ENCODE measurements at places on chromosomes 16 and 17. TPM values are rescaled to one million over a fixed set of nuclear protein-coding genes. Genes with fewer than 3 reads are reported as not detected.
A peak's percentile ranks its signal among the peaks of the same experiment; 100 is the strongest.

LGALS9 gene
- 148 TPM for total RNA-seq

GRCh38 chr16:2905988-2906387, 5.7 kb upstream of the FLYWCH1 start:
- no peaks in the 10 kb centered on the region for H3K27me3 ChIP-seq
- H3K4me3 ChIP-seq, result no peak overlapping the region
- H3K36me3 ChIP-seq, result no peaks in the 10 kb centered on the region
- peak overlapping the region; percentile 51 for H3K27ac ChIP-seq
- no peaks in the 10 kb centered on the region for H3K4me1 ChIP-seq
- no peak for DNase-seq

CDT1 gene
- total RNA-seq, result 5.8 TPM

- no peak overlapping the region for H3K27ac ChIP-seq
- H3K4me3 ChIP-seq, result no peak overlapping the region
- H3K4me1 ChIP-seq, result no peaks in the 10 kb centered on the region
- peaks cover 5% of the 10 kb centered on the region for H3K36me3 ChIP-seq
Observed at GRCh38 chr17:78010759-78011158, 52.3 kb downstream of the TNRC6C start.

ADAM11 gene
- 0.09 TPM for total RNA-seq

DNA sequence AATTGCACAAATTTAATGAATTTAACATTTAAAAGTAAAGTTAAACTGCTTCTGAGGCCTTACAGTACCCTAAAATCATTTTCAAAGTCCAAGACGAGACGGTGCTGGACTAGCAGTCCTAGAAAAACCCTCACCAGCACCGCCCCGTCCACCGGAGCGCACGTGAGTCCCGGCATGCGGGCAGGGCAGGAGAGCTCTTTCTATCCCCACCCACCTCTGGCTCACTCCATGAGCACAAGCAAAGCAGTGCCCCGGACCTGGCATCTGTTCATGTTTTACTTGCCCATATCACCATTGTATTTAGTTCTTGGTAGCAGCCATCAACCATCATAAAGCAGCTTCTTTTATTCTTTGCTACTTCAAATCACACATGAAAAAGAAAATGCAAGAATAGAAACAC, 41.7 kb downstream of the ANKRD11 start:
- no peak overlapping the region for H3K27ac ChIP-seq
- DNase-seq, result no peak
- H3K4me3 ChIP-seq, result no peak overlapping the region
- no peaks in the 10 kb centered on the region for H3K36me3 ChIP-seq

DNA sequence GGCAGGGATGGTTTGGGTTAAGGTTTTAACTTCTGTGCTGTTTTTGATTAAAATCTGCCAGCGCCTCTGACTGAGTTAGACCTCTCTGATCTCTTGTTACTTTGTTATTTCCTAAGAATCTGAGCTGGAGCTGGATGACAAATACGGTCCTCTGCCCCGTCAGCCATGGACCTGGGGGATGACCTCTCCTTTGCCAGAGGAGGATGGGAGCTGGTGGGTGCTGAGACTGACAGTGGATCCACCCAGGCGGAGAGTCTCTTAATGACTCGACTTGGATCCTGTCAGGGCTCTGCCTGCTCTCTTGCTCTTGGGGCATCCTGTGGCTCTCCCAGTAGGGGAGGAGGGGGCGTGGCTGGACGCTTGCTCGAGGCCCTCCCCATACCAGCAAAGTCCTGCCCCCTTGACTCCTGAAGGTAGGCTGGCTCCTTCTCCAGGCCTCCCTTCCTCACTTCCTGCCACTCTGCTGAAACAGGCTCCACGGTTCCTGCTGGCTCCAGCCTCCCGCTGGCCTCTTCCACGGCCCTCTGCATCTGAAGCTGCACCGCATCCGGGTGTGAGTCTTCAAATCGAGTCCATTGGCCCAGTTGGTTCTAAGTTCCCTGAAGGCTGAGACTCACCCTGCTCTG, 24.8 kb upstream of the MAP3K14 start:
- H3K4me1 ChIP-seq, result peaks cover 11% of the 10 kb centered on the region
- no peak overlapping the region for H3K4me3 ChIP-seq
- H3K27ac ChIP-seq, result peak overlapping the region; percentile 30
- peak; percentile 21 for DNase-seq

KRT9 gene
- not detected for total RNA-seq

IGFALS gene
- 4.4 TPM for total RNA-seq

GRCh38 chr16:27928542-27928941, 135.0 kb downstream of the GSG1L start:
- no peak overlapping the region for H3K27ac ChIP-seq
- H3K36me3 ChIP-seq, result no peaks in the 10 kb centered on the region
- no peak overlapping the region for H3K4me3 ChIP-seq
- H3K27me3 ChIP-seq, result no peaks in the 10 kb centered on the region
- DNase-seq, result no peak

TAC4 gene
- total RNA-seq, result not detected

GRCh38 chr16:6689643-6690042, 643.0 kb upstream of the RBFOX1 start:
- no peak overlapping the region for H3K4me3 ChIP-seq
- no peak overlapping the region for H3K27ac ChIP-seq
- no peaks in the 10 kb centered on the region for H3K27me3 ChIP-seq
- no peaks in the 10 kb centered on the region for H3K4me1 ChIP-seq
- no peak for DNase-seq

GRCh38 chr16:22684574-22685458, 129.1 kb upstream of the HS3ST2 start:
- no peak overlapping the region for H3K27ac ChIP-seq
- no peaks in the 10 kb centered on the region for H3K4me1 ChIP-seq
- no peaks in the 10 kb centered on the region for H3K36me3 ChIP-seq

GRCh38 chr16:84609563-84610177, 8.2 kb downstream of the COTL1 start:
- no peak for DNase-seq
- peaks cover 29% of the 10 kb centered on the region for H3K4me1 ChIP-seq
- no peaks in the 10 kb centered on the region for H3K27me3 ChIP-seq
- H3K27ac ChIP-seq, result no peak overlapping the region

GSG1L2 gene
- total RNA-seq, result not detected

GRCh38 chr16:88408561-88409142, 25.9 kb downstream of the ZNF469 start:
- no peaks in the 10 kb centered on the region for H3K36me3 ChIP-seq
- H3K4me1 ChIP-seq, result no peaks in the 10 kb centered on the region
- DNase-seq, result peak; percentile 76
- no peak overlapping the region for H3K4me3 ChIP-seq
- H3K27me3 ChIP-seq, result no peaks in the 10 kb centered on the region

CPSF4L gene
- total RNA-seq, result not detected

DNA sequence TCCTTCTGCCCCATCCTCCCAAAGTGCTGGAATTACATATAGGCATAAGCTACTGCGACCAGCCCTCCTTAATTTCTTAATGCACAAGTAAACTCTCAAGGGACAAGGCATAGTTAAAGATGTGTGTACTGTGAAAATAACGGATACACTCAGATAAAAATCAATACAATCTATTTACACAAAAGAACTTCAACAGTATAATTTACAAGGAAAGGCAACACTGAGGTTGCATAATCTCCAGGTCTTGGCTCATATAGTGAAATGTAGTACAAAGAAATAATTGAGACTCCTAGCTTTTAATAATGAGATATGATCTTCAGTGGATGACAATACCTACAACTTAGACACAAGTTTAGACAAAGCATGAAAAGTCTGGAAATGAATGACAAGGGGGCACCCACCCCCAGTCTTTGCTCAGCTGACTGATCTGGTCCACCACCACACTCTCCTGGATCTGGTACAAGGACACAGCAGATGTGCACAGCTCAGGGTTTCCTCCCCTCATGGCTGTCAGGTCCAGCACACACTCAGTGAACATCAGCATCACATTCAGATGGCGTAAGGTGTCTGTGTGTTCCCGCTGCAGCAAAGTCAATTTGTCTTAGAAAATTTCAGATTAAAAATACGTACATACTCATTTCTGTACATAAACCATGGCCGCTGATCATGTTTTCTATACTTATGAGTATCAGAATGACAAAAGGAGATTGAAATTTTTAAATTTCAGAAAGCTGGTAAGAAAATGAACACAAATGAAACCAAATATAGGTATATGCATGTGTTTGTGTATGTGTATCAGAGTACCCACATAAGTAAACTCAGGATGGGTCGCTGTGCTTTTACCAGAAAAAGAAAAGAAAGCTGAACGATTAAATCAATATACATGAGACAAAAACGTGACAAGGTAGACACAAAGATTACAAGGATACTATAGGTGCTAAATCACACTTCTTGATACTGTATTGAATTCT, 33.7 kb upstream of the ALDH3A1 start:
- no peak overlapping the region for H3K27ac ChIP-seq
- peaks cover 8% of the 10 kb centered on the region for H3K36me3 ChIP-seq
- no peaks in the 10 kb centered on the region for H3K4me1 ChIP-seq
- H3K4me3 ChIP-seq, result no peak overlapping the region

- no peak overlapping the region for H3K27ac ChIP-seq
- H3K36me3 ChIP-seq, result no peaks in the 10 kb centered on the region
- no peak for DNase-seq
- H3K4me1 ChIP-seq, result no peaks in the 10 kb centered on the region
Observed at GRCh38 chr16:12609937-12610699, 193.6 kb downstream of the CPPED1 start.

ERN1 gene
- total RNA-seq, result 34.2 TPM

DNA sequence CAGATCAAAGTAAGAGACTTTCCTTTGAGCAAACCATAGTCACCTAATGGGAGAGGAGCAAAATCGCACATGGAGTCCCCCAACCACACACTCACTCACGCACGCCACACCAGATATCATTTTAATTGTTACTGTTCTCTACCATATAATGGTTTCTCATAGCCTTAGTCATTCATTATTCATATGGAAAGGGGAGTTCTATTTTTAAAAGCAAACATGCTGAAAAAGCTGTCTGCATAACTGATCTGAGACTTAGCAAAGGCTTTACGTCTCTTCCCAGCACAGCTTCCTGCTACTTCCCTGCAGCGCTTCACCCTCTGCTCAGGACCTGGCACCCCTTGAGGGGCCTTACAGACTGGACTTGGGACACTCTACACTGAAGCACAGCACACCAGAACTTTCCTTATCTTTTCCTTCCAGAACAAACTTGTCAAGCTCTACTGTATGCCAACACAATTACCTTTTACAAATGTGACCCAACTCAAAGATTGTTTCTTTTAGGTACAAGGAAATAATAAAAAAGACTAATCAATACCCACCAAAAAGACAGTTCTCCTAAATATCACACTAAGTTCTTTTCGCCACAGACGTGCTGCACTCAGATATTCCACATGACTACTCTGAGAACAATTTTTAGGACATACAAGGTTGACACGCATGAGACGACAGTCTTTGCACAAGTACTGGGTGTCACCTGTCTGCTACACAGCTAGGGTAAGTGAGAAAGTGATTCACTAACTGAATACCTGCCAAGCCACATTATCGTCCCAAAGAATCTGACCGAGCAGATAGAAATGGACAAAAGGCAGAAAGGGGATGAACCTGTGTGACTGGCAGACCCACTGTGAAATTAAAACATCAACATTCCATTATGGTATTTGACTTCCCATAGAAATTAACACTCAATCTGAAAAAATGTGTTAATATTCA, 21.5 kb downstream of the SRP68 start:
- no peak for DNase-seq
- peaks cover 36% of the 10 kb centered on the region for H3K36me3 ChIP-seq
- peaks cover 7% of the 10 kb centered on the region for H3K4me1 ChIP-seq
- H3K27me3 ChIP-seq, result no peaks in the 10 kb centered on the region
- peak overlapping the region; percentile 89 for H3K27ac ChIP-seq

HYDIN gene
- total RNA-seq, result 43.3 TPM

MT4 gene
- not detected for total RNA-seq

GRCh38 chr17:6065351-6065750, 4.8 kb upstream of the WSCD1 start:
- no peak for DNase-seq
- H3K4me3 ChIP-seq, result no peak overlapping the region
- no peaks in the 10 kb centered on the region for H3K4me1 ChIP-seq
- peaks cover 26% of the 10 kb centered on the region for H3K27me3 ChIP-seq
- H3K27ac ChIP-seq, result no peak overlapping the region

DNA sequence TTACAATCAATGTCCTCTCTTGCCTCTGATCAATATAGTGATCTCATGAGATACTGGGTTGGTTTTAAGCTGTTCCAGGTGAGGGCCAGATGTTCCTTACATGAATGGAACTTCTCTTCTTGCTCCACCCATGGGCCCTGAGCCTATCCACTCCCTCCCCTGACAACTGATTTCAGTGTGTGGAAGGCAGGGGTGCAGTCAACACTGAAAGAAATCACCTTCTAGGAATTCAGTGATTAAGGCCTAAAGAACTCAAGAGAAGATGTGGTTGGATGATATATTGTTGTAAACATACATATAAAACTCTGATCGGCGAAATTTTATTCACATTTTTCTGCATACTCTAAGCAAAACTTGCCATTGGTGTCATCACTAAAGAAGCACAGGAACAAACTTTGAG, 6.7 kb upstream of the GOSR2 start:
- H3K4me1 ChIP-seq, result no peaks in the 10 kb centered on the region
- no peak overlapping the region for H3K4me3 ChIP-seq
- H3K36me3 ChIP-seq, result no peaks in the 10 kb centered on the region
- no peak overlapping the region for H3K27ac ChIP-seq

PAGR1 gene
- 18.4 TPM for total RNA-seq

DNA sequence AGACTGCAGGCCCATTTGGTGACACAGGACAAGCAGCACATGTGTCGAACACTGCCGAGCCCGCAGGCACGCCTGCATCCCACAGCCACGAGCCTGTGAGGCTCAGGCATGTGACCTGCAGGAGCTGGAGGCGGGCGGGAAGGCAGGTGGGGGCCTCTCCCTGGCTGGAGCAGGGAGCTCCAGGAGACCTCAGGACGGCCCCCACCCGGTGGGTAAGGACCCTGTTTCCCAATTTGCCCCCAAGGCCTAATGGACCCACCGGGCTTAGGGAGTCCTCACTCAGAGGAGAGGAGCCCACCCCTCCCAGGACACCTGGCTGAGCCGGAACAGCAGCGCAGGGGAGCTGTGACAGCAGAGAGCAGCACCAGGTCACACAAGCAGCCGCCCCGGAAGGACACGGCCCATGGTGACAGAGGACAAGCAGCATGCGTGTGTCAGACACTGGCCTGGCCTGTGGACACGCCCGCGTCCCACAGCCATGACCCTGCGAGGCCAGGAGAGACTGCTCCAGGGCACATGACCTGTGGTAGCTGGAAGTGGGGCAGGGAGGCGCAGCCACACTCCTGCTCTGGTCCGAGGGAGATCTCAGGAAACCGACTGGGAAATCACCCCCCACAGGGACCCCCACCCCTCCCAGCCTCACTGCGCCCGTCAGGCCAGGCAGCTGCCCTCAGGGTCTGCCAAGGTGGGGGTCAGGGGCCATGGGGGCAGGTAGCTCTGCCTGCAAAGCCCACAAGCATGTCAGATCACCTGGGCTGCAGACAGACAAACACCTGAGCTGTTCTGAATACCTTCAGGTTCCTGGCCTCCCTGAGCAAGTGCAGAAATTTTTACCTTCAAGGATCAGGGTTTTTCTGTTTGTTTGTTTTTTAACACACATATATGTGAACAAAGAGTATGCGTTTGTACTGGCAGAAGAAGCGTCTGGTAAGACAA, 2.4 kb downstream of the SPSB3 start:
- H3K27me3 ChIP-seq, result no peaks in the 10 kb centered on the region
- no peak overlapping the region for H3K27ac ChIP-seq
- peaks cover 16% of the 10 kb centered on the region for H3K36me3 ChIP-seq

DBNDD1 gene
- 5.5 TPM for total RNA-seq
